Activated CD4-positive, CD25-positive, alpha-beta regulatory T cell treated with anti-CD3 and anti-CD28 coated beads, Interleukin-2, amount 50 U/mL, for 24 hours (primary cell): ENCODE measurements at places on chromosomes 13 and 19.

DNA sequence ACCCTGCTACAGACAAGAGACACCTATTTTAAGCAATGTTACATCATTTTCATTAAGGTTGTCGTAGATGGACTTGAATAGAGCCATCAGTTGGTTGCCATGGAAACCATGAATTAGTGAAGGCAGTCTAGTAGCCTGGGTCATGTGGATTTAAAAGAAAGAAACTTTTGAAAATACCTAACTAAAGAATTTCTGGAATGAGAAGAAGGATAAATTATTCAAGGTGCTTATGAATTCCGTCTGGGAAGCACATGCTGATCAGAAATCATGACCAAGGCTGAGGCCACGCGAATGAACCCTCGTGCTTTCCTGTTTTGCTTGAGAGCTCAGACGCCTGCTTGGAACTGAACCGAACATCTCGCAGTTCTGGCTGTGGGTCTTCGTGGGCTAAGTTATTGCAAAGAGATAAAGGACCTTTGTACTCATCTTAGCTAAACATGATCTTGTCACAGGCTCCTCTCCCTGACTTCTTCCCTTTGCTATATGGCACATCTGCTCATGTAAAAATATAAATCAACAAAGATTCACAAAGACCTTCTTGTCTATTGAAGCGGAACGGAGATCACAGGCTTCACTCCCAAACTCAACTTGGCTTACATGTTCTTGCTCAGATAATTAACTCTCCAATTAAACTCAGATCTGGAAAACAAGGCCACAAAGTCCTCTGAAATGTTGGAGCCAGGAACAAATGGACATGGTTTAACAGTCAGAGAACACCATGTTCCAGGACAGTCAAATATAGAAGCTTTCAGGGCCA is 140.2 kb downstream of the NUFIP1 start:
- ATAC-seq = no peak

GRCh38 chr19:31503211-31503610 is 154.0 kb upstream of the TSHZ3 start:
- no peak for ATAC-seq

GRCh38 chr13:29594710-29595379 is 643 bp downstream of the SLC7A1 start:
- ATAC-seq = peak; percentile 50

DNA sequence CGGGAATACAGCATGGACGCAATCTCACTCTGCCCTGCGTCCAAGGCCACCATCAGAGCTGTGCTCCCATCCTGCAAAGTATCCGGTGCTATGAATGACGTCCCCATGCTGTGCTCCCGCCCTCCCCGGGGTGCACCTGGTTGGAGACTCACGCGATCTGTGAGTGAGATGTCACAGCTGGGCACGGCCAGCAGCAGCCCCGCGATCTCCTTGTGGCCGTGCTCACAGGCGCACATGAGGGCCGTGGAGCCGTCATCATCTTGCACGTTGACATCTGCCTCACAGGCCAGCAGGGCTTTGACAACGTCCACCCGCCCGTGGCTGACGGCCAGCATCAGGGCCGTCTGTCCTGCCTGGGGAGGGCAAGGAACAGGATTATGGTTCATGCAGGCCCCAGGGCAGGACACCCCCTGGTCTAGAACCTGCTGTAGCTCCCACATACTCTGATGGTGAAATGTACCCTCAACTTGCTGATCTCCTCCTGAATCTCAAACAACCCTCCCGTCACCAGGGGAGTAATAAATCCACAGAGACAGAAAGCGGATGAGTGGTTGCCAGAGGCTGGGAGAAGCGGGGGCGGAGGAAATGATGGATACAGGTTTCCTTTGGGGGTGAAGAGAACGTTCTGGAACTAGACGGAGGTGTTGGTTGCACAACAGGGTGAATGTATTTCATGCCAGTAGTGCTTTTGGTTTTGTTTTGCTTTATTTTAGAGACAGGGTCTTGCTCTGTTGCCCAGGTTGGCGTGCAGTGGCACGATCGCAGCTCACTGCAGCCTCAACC is 14.5 kb upstream of the SPC24 start:
- ATAC-seq = no peak

DNA sequence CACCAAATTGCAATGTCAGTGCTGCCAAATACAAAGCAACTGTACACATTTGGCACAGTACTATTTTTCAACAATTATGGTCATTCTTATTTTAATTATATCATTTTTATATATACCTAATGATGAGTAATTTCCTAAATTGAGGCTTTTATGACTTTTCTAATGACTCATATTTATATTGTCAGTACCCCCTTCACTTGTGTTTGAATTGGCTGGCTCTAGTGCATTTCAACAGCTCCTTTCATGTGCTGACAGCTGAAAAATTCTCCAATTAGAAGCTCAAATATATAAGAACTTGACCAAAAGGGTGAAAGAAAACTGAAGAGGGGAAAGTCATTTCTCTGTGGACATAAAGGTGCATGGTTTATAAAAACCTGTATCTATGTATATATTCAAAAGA is 263.3 kb downstream of the SLITRK1 start:
- no peak for ATAC-seq

GRCh38 chr19:50167314-50167721 is 4.2 kb upstream of the IZUMO2 start:
- ATAC-seq = no peak

GRCh38 chr13:101327871-101328270 is 88.4 kb downstream of the NALCN start:
- ATAC-seq = no peak

DNA sequence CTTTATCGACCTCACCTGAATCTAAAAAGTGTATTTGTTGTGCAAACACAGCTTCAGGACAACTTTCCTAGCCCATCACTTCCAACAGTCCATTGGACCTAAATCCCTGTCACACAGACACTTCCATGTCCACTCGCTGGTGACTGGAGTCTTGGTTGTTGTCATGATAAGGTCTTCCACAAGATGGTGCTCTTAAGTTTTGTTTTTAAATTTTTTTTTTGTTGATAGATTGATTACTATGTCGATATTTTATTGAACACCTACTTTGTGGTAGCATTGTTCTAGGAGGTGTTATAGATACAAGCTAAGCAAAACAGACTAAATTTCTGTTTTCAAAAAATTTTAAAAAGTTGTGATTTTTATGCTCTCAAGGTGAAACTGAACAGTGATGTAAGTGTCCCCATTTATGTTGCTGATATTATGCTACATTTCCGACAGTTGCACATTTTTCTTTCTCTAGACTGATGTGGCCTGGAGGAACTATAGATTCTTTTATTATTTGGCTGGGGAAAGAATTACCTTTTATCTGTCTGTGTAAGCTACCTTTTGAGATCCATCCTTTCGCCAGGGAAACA is 8.1 kb upstream of the ERICH6B start:
- ATAC-seq = no peak

GRCh38 chr13:112113348-112113747 is 46.4 kb downstream of the SOX1 start:
- ATAC-seq = no peak

DNA sequence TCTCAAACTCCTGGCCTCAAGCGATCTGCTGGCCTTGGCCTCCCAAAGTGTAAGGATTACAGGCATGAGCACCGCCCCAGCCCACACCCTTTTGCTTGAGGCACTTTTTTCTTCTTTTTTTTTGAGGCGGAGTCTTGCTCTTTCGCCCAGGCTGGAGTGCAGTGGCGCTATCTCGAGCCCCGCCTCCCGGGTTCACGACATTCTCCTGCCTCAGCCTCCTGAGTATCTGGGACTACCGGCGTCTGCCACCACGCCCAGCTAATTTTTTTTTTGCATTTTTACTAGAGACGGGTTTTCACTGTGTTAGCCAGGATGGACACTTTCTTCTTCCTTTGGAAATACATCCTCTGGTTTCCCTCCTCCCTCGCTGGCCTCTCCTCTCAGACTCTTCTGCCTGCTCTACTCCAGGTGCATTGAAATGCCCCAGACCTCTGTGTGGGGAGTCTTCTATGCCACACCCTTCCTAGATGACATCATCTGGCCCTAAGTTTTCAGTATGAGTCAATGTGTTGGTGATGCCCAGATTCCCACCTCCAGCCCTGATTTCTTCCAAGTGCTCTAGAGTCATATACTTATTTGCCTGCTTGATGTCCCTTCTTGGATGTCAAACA is 20.7 kb upstream of the TPT1 start:
- ATAC-seq = no peak

- ATAC-seq = peak; percentile 98
These were observed 25.9 kb downstream of the RCN3 start for GRCh38 chr19:49553451-49554271.
